ENCODE measurements at places on chromosomes 4 and X.

DNA sequence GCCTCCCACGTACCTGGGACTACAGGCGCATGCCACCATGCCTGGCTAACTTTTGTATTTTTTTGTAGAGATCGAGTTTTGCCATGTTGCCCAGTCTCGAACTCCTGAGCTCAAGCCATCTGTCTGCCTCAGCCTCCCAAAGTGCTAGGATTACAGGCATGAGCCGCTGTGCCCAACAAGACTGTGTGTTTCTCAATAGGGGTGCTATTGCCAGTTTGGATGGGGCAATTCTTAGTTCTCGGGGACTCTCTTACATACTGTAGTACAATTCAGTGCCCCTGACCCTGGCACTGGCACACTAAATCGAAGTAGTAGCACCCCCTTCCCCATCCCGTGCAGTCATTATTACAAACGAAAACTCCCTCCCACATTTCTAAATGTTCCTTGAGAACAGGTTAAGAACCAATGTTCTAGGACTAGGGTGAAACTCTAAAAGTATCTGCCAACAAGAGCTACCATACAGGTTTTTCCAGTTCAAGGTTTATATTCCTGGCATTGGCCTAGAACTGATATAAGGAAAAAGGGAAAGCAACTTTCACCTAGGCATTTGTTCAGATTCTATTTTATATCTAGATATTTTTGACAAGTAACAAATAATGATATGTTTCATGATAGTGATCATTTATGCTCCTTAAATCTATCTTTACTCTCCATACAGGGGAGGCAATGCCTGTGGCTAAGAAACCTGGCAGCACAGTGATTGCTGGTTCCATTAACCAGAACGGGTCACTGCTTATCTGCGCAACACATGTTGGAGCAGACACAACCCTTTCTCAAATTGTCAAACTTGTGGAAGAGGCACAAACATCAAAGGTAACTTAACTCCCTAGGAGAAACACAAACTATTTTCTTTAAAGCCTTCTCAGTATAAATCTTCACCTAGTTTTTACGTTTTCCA, 50.4 kb upstream of the PGAM4 start:
- DNase-seq = no peak

GRCh38 chrX:130170752-130171445, 863 bp upstream of the RAB33A start:
- DNase-seq = peak; percentile 30

DNA sequence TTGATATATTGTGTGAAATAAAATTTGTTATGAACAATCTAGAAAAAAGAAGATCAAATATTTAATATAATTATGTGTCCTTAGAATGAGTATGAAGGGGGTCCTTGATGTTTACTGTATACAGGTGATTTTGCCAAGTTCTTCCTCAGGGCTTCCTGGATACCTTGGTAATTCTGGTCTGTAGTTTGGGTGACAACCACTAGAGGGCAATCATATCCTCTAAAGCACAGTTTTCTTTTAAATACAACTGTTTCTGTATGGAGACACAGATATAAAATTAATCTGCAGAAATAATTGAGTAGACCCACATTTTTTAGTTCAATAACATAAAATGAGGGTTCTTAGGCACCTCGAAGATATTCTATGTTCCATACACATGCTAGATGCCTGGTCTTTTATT, 157.7 kb downstream of the SPANXN1 start:
- peak; percentile 25 for DNase-seq

- no peak for DNase-seq
Observed at GRCh38 chr4:100009490-100009889, 59.4 kb upstream of the H2AZ1 start.

DNA sequence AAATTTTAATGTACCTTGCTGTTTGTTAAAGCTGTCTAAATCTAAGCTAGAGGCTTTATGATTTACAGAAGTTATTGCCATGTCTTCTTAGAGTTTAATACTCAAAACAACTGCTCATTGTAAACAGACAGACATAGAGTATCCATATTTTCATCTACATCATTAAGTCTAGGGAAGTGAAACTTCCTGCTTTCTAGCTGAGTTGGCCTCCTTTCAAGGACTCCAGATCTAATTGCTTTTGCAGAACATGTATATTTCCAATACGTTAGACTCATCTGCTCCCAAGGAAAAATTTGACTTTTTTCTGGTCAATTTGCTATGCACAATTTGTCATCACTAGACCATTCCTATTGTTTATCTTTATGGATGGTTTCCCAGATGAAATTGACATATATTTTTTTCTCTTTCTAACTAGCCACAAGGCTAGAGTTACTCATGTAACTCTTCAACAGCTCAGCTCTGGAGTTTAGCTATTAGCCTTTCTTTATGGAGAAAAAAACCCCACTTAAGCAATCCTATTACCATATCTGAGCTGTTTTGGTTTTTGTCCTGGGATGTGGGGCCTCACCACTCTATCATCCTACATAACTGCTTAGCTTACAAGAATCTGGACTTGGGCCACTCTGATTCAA, 122.9 kb downstream of the PPA2 start:
- DNase-seq = peak; percentile 54

DNA sequence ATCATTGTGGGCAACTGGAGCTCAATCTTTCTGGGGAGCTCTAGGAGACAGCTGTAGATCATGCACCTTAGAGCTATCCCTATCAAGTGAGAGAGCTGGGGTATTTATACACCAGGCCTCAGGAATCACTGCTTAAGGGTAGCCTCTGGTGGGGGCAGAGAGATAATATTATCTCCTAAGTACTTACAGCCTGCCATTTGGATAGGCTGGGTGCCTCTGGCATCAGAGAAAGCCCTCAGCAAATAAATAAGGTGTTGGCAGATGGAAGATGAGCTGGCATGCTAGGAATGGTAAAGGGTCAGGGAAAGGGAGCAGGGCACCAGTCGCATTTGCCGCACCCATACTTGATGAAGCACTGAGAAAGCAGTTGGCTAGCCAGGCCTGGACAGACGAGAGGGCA, 75.9 kb downstream of the HCCS start:
- DNase-seq = no peak

DNA sequence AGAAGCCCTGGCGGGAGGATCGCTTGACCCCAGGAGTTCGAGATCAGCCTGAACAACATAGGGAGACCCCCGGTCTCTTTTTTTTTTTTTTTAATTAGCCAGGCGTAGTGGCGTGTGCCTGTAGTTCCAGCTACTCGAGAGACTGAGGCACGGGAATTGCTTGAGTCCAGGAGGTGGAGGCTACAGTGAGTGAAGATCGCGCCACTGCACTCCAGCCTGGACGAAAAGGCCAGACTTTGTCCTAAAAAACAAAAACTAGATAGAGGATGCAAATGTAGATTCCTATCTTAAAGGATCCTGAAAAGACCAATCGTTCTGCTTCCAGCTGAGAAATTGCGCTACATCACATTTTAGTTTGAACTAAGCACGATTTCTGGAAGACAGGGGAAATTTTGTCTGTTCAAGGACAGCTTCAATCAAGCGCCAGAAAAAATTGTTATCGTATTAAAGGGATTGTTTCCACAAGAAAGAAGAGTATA, 627 bp upstream of the HSD17B11 start:
- no peak for DNase-seq

GRCh38 chr4:184453365-184454160, 20.8 kb downstream of the IRF2 start:
- DNase-seq = peak; percentile 83

DNA sequence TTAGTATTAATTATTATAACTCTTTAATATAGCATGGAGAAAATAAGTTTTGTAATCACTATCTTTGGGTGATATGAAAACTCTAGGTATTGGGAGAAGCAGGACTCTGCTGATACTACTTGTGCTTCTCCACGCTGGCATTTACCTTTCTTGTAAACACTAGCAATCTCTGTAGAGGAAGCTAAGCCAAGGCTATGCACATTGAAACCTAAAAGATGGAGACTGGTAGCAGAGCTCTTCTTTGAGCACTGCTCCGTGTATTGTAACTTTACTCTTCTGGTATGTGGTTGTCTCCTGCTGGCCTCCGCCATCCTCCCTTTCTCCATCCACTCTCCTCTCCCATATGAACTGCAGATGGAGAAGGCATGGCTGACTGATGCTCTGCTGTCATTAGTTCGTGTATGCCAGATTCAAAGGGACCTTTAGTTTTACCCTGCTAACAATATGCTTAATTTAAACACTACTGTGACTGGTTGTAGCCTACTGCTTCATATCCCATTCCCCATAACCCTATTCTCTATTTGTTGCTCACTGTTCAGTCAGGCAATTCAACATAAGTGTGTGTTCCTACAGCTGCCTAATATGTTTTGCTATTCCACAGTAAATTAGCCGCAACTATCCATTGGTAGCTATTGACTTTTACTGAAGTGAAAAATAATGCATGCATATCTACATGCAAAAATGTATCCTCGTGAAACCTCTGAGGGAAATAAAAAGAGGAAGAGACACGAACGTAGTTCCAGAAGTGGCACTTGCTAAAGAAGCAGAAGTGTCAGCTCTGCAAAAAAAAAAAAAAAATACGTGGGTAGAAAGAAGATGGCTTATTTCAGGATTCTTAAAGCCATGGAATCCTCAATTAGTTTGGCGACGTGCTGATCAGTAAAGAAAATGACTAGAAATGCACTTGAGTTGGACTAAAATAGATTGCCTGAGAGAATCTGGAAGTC, 55.6 kb upstream of the CCSER1 start:
- peak; percentile 73 for DNase-seq

DNA sequence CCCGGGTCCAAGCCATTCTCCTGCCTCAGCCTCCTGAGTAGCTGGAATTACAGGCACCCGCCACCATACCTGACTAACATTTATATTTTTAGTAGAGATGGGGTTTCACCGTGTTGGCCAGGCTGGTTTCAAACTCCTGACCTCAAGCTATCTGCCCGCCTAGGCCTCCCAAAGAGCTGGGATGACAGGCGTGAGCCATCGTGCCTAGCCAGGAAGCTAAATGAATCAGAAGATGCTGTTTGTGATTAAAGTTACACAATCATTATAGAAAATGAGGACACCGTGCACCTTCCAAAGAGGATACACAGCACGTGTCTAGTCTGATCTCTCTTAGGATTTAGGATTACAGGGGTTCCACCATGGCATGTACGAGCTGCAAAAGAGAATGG, 99.6 kb downstream of the DHRSX start:
- no peak for DNase-seq

DNA sequence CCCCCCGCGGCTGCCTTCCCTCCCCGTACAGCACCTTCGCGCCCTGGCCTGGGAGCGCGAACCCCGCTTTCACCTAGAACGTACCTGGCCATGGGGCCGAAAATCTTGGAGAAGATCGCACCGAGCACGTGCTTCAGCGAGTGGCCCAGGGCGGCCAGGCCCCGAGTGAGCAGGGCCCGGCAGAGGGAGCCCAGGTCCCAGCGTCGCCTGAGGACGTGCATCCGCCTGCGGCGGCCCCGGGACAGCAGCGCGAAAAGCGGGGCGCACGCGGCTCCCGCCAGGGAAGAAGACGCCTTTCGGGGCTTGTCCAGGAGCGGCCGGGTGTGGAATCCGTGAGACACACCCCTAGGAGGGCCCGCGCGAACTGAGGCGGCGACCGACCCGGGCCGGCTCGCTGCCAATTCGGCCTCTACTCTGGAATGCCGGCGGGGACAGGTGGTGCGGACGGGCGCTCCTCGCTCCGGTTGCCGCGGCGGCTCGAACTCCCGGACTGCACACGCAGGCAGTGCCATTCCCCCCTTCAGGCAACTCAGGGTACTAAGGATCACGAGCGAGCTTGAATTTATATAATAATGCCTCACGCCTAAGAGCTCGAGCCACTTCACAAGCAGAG, at the start of gene HS6ST2:
Gene HS6ST2, minus strand, starts transcription at position 539 of the 613 bp plus-strand sequence.
- DNase-seq = no peak

DNA sequence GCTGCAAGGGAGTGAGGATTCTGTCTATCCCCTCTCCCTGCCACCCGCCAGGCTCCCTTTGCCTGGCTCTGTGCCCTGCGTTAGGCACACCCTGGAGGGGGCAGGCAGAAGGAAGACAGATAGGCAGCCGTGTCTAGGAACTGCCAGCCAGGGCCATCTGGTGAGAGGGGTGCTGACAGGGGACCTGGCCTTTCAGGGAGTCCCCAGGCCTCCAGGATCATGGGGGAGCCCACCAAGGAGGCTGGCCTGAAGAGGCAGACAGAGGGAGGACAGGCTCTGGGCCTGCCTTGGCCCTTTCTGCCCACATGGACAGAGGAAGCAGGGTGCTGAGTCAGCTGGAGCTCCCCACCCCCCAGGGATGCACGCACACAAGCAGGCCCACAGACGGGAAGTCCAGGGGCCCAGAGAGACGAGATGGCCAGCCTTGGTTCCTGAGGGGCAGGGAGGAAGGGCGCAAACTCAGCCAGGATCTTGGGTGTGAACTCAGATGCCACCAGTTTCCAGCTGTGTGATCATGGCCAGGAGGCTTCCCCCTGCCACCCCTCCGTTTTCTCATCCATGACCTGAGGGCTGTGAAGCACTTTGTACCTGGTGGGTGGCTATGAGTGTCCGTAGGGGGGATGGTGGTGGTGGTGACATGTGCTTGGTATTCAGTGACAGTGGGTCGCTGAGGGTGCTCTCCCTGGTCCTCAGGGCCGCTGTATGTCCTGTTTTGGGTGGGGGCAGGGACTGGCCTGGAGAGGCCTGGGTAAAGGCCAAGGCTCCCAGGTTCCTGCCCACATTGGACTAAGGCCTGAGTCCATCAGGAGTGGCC, 1.8 kb downstream of the SH3BP2 start:
- DNase-seq = peak; percentile 83

DNA sequence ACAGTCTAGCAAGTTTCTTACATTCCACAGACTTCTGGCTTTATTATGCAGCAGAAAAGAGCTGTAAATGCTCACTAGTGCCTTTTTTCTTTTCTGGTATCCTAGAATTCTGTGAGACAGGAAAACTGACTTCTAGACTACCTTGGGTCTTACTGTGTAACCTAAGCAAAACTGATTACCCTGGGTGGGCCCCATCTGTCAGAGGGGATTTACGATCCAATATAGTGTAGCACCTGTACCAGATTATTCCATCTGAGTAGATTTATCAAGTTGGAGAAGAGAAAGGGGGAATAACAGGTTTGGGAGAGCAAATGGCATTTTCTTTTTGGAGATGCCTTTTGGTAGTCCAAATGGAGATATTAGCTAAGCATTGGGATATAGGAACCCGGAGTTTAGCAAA, 46.7 kb downstream of the FSTL5 start:
- no peak for DNase-seq

- DNase-seq = no peak
Observed at GRCh38 chrX:48083706-48084105, 12.3 kb upstream of the ZNF630 start.

DNA sequence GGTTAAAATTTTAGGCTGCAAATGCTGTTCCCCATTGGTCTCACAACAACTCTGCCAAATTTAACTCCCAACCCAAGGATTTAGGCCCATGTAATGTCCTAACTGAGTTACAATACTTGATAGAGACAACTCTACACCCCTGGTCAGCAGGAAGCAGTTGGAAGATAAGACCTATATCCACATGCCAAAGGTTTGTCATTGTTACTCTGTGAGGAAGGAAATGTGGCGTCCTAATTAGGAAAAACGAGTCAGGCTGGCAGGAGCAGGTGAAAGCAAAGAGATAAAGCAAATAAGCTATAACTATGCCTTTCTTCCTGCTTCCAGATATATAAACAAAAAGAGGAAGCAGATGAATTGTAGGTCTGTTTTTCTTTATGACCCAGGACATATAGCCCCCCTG, 69.1 kb downstream of the SPIN4 start:
- no peak for DNase-seq

- no peak for DNase-seq
Observed at GRCh38 chrX:34503119-34503518, 154.0 kb downstream of the TMEM47 start.
